ENCODE measurements at places on chromosomes 12 and 14.

DNA sequence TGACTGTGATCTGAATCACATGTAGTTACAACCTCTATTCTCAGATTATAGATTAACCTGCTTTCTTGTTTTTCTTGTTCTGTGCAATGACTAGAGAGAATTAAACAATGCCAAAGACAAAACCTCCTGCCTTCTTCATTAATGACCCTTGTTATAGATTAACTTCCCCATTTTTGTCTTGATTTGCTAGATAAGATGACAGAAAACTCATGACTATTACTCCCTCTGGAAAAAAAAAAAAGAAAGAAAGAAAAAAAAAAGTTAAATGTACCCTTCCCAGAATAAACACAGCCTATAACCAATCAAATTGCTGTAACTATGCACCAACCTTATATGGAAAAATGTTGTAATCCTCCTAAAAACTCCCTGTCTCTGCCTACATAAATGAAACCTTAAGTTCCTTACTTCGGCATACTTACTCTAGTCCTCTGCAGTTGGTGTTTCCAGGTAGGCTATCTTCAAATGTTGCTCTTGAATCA lies 41.1 kb upstream of the PCED1B start:
- no peak for DNase-seq

GRCh38 chr12:96294831-96295230 lies 100.7 kb downstream of the ELK3 start:
- DNase-seq, result no peak

- no peak for DNase-seq
These were observed 1.2 kb downstream of the CDKN1B start for GRCh38 chr12:12718381-12718759.

GRCh38 chr12:41907021-41907420 lies 237.7 kb downstream of the GXYLT1 start:
- DNase-seq, result no peak

DNA sequence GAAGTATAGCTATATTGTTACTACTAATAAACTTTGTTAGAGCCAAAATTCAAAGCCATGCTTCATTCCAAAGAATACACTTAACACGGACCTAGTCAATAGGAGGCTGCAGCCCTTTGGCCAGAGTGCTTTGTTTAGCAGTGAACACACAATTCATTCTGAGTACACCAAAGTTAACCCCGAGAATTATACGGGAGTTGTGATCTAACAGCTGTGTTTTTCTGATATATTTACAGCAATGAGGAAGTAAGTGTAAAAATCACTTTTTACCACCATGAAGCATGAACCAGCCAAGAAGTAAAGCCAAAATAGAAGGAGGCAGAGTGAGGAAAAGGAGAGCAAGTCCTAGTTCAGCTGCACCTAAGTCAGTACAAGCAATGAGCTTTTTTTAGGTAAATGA lies 156.8 kb upstream of the PDE3A start:
- DNase-seq, result no peak

- DNase-seq, result no peak
These were observed 5.0 kb upstream of the RFLNA start for GRCh38 chr12:124289634-124290600.

DNA sequence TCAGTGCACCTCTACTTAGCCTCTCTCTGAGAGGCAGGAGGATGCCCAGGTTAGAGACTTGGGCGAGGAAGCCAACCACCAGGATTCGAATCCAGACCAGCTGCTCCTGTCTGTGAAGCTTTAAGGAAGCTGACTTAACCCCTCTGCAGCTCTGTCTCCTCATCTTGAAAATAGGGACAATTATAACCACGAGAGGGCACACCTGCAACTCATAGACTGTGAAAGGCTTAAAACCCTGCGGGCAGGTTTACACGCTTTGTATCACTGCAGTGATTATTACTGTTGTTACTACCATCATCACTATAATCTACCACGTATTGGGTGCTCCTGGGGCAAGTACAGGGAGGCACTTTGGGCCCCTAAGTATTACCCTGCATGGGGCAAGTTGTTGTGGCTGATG lies 379.8 kb downstream of the VRK1 start:
- DNase-seq, result no peak

GRCh38 chr12:90280033-90280432 lies 571.4 kb upstream of the ATP2B1 start:
- DNase-seq, result no peak

DNA sequence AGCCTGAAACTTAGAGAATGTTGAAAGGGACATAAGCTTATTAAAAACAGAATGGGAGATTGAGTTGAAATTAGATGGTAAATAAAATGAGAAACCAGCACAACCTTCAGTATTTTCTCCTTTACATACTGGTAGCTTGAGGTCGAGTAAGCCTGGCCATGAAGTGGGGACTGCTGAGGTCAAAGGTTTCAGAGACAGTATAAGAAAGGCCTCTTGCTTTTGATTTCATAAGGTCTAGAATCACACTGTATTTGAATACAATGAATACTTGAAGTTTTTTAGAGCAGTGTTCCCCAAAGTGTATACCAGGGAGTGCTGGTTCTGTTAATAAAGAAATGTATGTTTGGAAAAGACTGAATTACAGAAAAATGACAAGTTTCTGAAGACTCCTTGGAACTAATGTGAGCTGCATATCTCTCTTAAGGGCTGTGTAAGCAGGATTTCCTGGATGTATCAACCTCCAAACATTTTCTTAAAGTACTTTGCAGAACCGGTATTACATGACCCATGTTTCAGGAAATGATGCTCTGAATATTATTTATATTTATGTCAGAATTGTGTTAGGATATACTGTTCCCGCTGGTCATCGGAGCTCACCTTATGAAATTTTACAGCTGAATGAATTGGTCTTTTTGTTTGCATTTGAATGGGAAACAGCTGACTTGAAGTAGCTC lies 85.0 kb downstream of the AKAP6 start:
- no peak for DNase-seq
